HT-29 (cell line): ENCODE measurements at places on chromosomes 3 and 15. TPM values are rescaled to one million over a fixed set of nuclear protein-coding genes. Genes with fewer than 3 reads are reported as not detected.

- no peak for DNase-seq
Observed at GRCh38 chr3:29329986-29330890, 49.4 kb downstream of the RBMS3 start.

Gene THBS1
- 5.6 and 12.5 TPM in 2 replicates for total RNA-seq

DNA sequence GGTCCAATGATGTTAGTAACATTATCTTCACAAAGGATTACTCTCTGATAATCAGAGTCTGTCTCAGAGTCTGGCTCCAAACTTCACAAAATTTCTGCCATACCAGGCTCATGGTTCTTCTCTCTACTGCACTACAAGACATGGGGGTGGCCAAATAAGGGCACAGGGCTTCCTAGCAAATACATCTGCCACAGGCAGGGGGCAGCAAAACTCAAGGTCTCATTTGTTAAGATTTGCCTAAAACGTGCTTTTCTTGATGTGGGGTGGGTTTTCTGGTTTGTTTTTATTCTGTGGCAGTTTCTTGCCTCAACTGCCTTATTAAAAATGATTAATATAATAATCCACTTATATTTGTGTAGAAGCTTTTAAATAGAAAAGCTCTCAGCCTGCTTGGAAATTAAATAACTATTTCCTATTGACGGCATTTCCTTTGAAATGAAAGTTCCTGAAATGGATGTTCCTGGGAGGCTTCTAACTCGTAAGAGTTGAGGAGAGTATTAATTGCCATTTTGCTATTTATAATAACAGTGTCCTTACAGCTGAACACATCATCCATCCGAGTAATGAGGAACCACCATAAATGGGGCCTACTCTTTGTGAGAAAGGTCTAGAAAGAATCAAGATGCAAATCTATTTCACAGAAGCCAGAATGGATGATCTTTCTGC, 53.8 kb downstream of the SST start:
- DNase-seq = peak; percentile 42

DNA sequence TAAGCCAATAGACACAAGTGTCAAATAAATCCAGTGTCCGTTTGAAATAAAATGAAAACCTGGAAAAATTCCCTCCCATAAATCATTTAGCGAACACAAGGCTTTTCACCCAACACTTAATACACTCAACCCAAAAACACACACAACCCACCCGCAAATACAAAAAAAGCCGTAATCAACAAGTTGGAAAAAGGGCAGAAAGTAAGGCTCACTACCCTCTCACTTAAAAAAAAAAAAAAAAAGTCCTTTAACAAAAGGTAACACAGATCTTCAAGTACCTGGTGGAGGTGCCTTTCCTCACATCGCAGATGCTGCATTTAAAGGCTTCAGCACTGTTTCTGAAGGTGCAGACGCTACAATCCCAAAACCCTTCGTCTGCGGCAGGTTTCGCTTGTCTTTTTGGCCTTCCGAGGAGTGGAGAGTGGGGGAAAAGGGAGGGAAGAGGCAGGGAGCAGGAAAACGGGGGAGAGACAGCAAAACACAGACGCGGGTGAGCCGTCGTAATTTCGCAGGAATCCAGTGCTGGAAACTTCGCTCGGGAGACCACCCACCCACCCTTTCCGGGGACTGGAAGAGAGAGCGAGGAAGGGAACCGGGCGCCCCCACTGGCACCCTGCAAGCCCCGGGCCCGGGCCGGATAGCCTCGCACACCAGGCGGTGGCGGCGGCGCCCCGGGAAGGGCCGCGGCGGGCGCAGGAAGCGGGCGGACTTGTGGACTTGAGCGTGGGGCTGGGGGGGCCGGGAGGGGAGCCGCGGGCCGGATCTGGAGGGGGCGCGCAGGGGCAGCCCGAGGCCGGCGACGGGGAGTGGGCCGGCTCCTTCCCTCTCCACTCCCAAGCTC, 401.8 kb downstream of the SHQ1 start:
- DNase-seq = peak; percentile 41

DNA sequence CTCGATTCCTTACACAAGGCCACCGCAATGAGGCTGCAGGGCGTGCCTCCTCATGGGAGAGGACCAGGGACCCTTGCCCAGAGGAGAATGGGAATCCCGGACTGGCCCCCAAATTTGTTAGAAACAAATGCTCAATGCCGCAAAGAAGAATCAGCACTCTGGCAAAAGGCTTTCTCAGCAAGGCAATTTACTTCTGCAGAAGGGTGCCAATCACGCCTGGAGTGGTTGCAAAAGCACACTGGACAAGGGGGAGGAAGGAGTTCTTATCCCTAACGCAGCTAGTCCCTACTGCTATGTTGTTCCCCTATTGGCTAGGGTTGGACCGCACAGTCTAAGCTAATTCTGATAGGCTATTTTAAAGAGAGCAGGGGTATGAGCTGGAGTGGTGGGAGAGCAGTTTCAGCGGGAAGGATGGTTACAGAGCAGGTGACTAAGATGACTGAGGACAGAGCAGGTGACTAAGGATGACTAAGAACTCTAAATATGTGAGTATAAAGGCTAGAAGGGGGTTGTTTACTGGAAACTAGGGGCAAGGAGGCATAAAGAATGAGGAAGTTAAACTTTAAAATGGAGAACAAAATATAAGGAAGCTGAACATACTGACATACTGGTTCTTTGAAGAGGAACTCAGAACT, 48.5 kb downstream of the KATNBL1 start:
- DNase-seq = no peak

DNA sequence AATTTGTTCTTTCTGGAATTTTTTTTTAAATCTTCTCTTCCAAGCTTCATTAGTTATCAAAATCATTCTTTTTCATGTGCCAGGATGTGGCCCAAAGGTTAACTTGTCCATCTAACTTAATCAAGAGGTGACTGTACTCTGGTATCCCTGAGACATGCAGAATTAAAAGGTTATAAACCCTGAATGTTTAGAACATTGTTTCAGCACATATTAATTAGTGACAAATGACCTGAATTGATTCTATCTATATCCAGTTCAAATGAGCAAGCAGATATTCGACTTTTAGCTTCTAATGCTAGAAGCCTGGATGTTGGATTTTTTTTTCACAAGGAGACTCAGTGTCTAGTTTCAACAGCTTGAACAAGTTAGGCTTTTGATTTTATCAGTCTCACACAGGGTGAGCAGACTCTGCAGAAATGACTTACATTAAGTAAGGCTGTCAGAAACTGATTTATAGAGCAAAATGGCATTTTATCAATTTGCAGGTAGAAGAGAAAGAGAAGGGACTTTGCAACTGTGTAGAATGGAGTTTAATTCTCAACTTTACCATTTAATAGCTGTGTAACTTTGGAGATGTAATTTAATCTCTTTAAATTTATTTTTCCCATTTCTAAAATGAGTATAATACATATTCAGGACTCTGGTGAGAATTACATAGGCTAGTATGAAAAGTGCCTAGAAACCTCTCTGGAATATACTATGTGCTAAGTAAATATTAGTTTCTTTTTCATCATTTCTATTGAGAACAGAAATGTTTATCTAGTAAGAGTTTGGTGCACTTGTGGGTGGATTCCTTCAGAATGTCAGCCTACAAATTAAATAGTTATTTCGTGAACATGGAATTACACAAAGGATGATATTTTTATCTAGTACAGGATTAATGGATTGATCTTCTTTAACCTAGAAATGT, 100.0 kb downstream of the ALCAM start:
- no peak for DNase-seq

Gene STAC
- not detected in 2 replicates for total RNA-seq

GRCh38 chr3:52838561-52839267, 3.9 kb upstream of the MUSTN1 start:
- no peak for DNase-seq

Gene SLC12A1
- not detected in 2 replicates for total RNA-seq

Gene SUSD5
- total RNA-seq = 0.10 TPM in 1 of 2 replicates, not detected in the other

Gene PRR23B
- total RNA-seq = not detected in 2 replicates

Gene DNAH12
- total RNA-seq = 0.05 TPM in 1 of 2 replicates, not detected in the other

Gene NCKIPSD
- total RNA-seq = 33.8 and 42.8 TPM in 2 replicates

Gene WDR93
- 0.08 and 0.61 TPM in 2 replicates for total RNA-seq

DNA sequence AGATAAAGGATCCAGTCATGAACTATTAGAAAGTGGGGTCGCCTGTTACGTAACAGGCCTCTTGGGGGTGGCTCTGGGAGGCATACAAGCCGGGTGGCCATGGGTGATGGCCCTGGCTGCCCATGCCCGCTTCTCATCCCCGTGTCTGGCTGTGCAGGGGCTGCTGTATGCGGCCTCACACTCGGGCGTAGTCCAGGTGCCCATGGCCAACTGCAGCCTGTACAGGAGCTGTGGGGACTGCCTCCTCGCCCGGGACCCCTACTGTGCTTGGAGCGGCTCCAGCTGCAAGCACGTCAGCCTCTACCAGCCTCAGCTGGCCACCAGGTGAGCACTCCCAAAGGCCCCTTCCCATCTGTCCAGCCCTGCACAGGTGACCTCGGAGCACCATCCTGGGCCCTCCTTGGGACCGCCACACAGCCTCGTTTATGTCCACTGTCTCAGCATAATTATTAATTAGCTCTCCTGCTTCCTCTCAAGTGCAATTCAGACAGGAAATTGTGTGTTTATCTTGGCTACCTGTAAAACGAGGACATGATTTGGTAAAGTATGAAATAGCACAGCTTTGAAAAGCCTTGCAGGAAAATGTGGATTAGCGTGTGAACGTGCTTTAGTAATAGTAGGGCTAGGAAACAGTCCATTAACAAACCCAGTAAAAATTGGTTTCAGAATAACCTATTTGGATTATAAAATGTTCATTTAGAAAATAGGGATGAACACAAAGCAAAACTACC, 8.1 kb downstream of the CIB1 start:
- no peak for DNase-seq

DNA sequence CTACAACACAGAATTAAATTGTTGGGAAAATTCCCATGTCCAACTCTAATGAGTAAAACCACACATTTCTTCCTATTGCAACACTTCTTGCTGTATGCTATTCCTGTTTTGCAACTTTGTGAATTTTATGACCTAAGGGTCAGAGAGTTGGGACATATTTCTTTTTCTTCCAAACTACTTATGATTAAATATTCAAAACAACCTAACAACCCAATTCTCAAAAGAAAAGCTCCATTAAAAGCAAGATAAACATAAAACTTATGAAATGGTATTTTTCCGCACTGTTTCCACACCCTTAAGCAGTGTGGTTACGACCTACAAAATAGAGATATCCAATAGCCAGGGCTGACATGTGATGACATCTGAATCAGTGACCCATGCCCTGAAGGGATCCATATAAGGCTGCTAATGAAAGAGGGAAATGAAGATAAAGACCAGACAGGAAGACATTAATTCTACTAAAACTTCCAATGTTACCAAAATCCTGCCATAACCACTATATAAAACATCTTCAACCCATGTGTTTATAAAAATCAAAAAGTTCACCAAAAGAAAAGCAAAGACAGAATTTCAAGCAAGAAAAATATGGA, 45.6 kb downstream of the DMXL2 start:
- DNase-seq = peak; percentile 60

GRCh38 chr15:78343276-78344060, 3.3 kb downstream of the CRABP1 start:
- DNase-seq = no peak

GRCh38 chr3:111373861-111374260, 168.1 kb upstream of the CD96 start:
- no peak for DNase-seq

DNA sequence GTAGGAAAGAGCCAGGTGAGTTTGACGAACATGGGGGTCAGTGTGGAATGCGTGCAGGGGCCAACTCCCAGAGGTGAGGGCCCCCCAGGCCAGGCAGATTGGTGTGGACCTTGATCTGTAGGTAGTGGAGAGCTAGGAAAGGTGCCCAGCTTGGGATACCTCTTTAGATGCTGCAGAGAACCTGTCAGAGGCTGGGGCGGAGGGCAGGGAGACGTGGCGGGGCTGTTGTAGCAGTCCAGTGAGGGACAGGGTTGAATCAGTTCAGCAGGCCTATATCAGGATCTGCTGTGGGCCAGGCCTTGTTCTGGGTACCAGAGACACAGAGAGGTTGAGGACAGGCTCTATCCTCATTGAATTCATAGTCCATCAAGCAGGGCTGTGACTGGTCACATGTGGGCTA, 8.6 kb downstream of the SNX33 start:
- DNase-seq = no peak

Gene CP
- 0.57 TPM in 1 of 2 replicates, not detected in the other for total RNA-seq

- no peak for DNase-seq
Observed at GRCh38 chr15:55673287-55673686, 69.7 kb downstream of the PRTG start.

Gene TMEM40
- total RNA-seq = not detected in 2 replicates

GRCh38 chr3:105791131-105791530, 77.7 kb downstream of the CBLB start:
- no peak for DNase-seq

DNA sequence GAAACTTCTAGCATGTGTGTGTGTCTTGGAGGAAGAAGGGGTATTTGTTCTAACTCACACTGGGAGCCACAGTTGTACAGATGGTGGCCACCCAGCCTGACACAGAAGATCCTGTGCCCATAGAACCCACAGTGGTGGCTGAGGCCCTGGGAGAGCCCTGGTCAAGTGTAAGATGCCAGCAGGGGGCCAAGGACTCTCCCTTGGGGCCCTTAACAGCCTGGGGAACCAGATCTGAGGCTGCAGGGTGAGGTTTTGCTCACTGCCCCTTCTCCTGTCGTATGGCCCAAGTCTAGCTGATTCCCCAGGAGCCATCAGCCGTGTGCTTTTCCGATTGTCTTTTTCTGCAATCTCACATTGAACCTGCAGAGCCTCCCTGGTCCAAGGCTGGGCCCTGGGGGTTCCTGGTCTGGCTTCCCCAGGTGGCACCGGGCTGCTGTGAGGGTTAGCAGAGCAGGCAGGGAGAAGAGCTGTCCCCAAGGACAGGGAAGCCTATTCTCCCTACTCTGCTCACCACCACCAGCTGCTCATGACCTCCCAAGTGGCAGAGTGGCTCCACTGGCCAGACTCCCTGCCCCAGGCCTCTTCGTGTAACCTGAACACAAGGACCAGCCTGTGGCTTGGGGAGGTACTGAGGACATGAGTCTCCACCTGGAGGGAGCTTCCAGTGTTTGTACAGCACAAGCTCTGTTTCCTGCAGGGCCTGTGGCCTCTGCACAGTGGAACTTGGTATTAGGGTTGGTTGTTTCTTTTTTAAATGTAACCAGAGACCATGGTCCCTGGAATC, 51.9 kb downstream of the CA12 start:
- no peak for DNase-seq

GRCh38 chr15:35000511-35000910, 12.4 kb upstream of the ZNF770 start:
- DNase-seq = peak; percentile 24

DNA sequence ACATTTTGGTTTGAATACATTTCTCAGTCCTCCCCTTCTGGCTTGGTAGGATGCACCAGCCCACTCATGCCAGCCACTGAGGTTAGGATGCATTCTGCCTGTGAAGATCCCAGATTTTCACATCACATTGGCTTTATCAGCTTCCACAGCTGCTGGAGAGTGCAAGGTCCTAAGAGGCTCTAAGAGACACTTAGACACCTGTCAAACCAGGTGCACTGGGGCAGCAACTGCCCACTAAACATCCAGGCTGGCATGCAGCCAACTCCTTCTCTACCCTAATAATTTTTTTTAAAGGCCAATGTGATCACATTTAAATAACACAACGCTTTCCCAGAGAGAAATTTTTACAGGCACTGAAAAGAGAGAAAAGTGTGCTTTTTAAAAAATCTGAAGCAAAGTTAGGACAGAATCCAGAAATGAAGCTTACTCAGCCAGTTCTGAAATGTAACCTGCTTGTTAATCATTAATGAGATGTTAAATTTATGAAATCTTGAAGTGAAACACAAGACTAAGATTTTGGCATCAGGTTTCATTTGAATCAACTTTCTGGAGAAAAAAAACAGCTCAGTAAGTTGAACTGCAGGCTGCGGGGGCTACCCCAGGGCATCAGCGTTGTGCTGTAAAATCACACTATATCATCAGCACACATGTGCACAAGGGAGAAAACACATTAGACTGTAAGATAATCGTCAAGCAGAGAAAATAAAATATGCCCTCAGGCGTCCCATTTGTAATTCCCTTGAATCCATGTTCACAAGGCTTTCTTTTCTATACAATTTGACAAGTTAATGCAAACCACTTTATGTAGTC, 312.9 kb downstream of the ZBBX start:
- DNase-seq = peak; percentile 9
